Activated CD4-positive, alpha-beta T cell treated with anti-CD3 and anti-CD28 coated beads, Interleukin-2, amount 10 ng/mL, durations not matched to agents 24 days and 14 days (primary cell): ENCODE measurements at places on chromosomes 1 and 21.
A peak's percentile ranks its signal among the peaks of the same experiment; 100 is the strongest.

DNA sequence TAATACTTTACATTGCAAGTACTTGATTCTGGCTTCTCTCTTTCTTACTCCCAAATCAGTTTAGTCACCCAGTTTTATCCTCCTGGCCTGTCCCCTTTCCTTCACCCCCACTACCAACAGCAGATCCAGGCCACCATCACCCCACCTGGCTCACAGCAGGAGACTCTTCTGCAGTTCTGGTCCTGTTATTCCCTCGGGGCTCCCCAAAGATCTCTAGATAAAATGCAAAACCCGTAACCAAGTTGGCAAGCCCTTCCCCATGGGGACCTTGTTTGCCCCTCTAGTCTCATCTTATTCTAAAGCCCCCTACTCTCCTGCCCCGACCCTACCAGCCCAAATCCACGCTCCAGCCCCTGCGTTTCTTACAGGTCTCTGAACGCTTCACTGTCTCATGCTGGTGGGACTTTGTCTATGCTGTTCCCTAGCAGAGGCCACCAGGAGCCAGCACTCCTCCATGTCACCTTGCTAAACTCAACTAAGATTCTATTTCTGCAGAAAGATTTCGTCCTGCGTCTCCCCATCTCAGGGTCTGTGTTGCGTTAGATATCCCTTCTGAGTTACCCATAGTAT, 4.0 kb downstream of the ABCG1 start:
- no peak for DNase-seq

DNA sequence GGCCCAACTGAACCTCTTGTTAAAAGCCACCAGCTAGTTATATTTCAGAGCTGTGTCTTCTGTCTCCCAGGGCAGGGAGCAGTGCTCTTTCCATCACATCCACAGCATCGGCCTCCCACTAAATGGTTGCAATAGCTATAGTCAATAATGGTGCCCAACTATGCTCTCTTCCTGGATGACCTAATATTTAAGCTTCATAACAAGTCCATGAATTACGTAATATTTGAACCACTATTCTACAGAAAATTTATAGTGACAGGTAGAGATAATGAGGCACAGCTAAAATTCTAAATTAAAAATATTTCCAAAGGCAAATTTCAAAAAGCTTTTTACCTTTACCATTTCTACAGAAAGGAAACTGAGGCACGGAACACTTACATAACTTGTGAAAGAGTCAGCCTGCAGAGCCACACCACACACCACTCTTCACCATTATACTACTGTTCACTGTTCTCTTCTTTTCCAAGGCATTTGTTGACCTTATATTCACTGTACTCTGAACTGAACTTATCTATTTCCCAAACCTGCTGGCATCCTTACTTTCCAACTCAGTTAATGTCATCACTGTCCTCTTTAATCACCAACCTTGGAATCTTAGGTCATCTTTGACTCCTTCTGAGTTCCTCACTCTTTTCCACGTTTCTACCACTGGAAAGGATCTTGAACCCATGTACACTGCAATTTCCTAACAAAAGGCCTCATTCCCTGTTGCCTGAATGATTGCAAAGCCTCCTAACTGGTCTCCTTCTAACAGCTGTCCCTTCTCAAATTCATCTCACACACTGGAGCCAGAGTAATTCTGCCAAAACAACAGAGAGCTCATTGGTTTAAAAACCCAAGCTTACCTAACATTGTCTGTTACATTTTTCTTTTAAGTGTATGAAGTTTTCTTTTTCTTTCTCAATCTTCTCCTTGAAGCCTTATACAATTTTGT, 85.5 kb downstream of the DDAH1 start:
- no peak for DNase-seq

DNA sequence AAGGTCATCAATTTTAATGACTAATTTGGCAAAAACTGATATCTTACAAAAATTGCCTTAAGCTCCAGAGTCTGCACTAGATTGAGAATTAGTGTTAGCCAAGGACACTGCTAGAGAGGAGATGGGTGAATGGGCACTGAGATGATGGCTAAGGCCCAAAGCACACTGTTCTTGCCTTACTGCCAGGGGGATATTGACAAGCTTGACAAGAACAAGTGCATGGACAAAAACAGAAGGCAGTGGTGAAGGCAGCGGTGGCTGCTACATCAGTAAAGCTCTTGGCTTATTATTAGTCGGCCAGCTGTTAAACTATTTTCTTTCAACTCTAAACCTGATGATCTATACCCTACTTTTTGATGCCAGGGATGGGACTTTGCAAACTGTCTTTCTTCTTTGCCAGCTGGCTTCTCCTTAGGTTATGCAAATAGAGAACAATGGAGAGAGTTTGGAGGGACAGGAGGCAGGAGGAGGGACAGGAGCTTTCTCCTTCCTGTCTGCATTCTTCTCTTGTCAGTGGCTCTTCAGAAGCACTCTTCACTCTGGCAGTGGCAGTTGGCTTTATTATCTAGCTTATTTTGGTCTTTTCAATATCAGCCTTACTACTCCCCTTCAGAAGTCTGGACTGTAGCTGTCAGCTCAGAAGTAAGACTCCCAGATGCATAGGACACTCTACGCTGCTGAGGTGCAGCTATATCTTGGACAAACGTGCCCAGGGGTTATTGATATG, 853.5 kb upstream of the TMPRSS15 start:
- DNase-seq, result no peak

DNA sequence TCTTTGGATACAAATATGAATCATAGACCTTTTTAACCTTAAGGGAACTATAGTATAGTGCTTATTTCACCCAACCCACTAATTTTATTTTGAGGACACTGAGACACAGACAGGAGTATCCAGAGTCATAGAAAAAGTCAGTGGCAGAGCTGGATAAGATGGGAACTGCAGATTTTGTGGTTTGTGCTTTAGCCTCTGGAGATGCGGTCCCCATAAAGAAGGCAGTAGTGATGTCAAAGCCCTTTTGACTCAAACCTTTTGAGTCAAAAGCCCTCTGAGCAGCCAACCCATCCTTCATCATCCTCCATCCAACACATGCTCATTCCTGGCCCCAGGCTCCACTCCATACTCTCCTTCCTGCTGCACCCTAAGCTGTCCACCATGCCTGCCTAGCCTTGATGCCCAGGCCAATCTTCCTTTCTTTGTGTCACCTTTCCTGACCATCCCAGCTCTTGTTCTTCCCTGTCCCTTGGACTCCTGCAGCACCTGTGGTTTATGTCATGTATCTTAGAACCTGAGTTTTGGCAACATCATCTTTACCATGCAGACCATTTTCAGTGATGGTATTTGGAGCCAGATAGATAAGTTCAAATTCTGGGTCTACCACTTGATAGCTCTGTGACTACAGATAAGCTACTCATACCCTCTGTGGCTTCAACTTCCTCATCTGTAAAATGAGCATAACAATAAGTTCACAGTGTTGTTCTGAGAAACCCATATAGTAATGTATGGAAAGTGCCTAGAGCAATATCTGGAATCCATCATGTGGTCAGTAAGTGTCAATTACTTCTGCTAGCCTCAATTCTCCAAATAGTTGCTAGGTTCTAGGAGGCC, 20.1 kb downstream of the SLAMF1 start:
- DNase-seq, result no peak

DNA sequence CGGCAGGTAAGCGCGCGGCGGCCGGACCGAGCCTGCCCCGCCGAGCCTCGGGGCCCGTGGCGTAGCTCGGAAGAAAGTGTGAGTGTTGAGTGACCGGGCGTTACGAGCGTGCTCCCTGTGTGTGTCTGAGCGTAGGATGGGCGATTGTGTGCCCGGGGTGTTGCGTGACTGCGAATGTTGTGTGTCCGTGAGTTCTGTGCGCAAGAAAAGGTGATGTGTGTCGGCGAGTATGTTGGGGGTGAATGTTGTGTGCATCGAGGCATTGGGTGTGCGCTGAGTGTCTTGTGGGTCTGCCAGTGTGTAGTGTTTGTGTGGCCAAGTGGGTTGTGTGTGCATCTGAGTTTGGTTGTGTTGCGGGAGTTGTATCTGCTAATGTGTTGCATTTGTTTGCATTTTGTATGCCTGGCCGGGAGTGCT, 398 bp downstream of the PTPRU start:
- no peak for DNase-seq

DNA sequence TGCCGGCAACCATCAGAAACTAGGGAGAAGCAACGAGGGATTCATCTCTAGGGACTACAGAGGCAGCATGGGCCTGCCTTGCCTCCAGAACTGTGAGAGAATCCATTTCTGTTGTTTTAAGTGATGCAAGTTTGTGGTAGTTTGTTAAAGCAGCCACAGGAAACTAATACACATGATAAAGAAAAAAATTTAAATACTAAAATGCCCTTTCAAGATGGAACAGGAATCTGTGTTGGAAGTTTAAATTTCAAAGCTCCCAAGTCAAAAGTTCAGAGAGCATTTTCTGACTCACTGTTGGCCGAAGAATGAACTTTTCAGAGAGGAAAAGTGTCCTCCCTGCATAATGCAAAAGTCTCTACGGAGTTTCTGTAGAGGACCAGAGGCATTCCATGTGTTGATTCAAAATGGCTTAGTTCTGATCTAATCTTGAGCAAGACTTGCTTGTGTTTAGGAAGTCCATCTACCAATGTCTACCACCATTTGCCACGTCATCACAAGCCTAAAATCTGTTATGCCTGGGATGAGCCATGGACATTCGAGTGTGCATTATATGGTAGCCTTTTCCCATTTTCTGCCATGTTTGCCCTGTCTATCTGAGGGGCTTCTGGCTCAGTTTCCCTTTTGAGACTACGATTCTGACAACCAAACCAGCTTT, 22.4 kb upstream of the ARHGAP29 start:
- no peak for DNase-seq

DNA sequence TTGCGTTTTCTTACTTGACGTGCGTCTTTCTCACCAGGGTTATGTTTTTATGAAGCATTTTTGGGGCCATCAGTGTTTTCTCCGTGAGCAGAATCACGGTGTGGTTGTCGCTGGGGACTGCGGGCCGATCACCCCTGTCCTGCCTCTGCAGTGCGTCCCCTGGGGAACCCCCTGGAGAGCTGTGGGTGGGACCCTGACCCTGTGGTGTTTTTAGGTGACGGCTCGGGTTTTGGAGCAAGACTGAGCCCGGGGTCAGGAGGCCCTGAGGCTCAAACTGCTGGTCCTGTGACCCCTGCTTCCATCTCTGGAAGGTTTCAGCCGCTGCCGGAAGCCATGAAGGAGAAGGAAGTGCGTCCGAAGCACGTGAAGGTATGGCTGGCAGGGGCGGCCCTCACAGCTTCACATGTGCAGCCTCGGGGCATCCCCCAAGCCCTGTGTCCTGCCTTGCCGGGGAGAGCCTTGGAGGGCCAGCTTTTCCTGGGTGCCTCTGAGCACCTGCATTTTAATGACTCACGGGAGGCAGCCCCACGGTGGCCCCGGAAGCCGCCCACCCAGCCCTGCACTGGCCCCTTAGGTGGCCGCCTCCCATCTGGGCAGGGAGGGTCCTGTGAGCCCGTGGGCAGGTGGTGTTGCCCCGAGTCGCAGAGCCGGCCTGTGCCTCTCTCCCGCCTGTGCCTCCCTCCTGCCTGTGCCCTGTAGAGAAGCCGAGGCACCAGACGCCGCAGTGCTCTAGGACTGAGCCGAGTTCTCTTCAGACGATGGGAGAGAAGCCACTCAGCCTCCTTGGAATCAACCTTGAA, 36.7 kb upstream of the DIP2A start:
- no peak for DNase-seq

GRCh38 chr21:42846221-42846620, 33.1 kb downstream of the WDR4 start:
- no peak for DNase-seq

- peak; percentile 70 for DNase-seq
Observed at GRCh38 chr1:99820546-99820945, 29.6 kb upstream of the AGL start.

GRCh38 chr1:54972436-54972835, 8.0 kb upstream of the TMEM61 start:
- DNase-seq, result no peak

DNA sequence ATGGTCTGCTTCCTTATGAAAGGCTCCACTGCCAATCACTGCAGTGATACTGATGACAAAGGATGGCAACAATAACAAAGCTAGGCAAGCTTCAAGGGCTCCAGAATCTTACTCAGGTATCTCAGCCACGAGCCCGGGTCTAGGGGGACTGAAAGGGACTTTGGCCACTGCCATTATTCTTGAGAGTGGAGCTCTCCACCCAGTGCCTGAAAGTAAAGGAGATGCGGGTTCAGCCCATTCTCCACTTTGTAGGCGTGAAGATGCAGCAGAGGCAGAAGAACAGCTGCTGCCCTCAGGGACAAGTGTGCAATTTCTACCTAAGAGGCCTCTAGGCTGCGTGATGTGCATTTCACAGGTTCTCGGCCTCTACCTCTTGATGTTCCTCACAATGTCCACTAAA, 31.4 kb upstream of the SLAMF9 start:
- DNase-seq, result no peak

DNA sequence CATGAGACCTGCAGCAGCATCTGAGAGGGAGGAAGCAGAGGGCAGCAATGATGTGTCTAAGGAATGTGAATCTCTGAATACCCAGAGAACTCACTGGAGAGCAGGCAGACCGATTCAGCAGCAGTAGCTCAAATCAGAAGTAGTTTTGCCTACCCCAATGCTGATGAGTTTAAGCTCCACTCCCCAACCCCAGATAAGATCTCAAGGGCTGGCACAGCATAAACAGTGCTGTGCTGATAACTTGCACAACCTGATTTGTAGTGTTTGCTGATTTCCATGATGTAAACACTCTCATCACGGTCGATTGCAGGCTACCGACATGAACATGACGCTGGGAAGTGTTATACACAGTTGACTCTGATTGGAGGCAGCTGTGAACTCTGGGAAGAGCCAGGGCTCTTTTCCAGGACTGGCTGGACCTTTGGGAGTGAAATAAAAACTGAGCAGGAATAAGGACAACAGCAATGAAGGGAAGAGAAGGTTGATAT, 11.2 kb upstream of the HMGCS2 start:
- DNase-seq, result no peak

DNA sequence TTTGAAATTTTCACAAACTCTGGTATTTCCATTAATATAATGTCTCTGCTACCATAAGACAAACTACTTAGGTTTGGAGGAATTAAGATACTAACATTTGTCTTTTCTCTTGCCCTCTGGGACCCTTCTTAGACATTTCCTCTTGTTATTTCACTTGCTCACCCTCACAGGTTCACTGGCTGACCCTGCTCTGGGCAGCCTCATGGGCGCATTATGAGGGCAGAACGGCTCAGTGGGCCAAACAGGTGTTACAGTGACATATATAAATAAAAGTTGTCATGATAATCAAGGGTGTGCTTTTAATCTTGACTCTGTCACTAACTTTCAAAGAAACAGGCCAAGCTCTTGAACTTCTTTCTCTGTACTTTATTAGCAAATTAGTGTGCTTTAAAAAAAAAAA, 46.5 kb downstream of the ZNHIT6 start:
- no peak for DNase-seq

DNA sequence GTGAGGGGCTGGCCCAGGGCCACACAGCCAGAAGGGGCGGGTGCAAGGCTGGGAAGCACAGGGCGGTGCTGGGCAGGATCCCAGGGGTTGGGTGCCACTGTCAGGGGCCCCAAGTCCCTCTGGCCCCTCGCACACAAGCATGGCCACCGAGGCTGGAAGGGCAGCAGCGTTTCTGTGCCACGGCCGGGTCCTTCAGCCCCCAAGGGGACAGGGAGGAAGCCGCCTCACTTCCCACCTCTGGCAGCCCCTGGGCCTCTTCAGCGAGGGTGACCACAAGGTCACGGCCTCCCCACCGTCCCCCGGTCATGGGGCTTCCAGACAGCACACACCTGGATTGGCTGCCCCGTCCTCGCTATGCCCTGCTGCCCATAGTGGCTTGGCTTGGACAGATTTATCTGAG, 77.1 kb upstream of the TTC34 start:
- DNase-seq, result no peak
